A549 (cell line): ENCODE measurements at places on chromosomes 3 and 15.
A peak's percentile ranks its signal among the peaks of the same experiment; 100 is the strongest.

- no peak for DNase-seq
Observed at GRCh38 chr3:68060191-68060590, 405.8 kb upstream of the SUCLG2 start.

- no peak for DNase-seq
Observed at GRCh38 chr3:108359011-108359410, 62.7 kb downstream of the HHLA2 start.

DNA sequence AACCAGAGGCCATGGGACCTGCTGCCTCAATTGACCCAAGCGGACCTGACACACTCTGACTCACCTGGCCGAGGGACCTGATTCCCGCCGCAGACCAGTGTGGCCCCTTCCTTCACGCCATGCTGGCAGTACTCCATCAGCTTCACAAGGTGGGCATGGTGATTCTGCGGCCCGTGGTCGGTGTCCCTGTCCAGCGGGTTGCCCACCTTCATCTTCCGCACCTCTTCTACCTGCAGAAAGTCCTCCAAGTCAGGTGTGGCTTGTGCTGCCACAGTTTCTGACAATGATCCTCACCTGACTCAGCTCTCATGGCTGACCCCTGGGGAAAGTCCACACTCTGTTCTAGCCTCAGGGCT, 25.9 kb upstream of the SLC41A3 start:
- no peak for DNase-seq

GRCh38 chr15:100229181-100230163, 112.3 kb downstream of the ADAMTS17 start:
- DNase-seq, result no peak

DNA sequence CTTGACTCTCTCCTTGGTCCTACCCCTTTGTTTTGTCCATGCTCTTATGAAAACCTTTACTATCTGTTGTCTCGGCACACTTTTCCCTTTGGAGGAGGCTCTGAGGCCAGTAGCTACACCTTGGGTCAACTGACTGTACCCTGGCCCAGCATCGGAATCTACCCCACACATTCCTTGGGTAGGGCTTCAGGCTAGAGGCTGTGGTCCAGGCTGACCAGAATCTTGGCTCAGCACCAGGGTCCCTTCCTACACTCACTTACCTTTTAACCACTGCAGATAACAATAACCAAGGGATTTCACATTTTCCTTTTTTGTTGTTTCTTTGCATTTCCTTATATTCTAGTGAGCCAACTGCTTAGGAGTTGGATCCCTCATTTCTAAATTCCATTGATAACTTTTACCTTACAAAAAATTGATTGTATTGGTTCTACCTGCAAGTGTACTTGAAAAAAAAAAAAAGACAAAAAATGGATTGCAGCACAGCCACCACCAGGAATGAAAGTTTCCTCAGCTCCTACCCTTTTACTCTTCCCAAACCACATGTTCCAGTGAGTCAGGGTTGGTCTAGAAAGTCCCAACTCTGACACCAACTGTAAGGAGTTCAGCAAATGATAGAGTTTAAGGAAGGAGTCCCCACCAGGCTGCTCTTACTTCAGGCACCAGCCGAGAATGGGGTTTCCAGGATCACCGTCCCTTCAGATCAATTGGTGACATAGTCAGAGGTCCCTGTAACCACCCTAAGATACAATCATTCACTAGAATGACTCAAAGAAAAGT, 95.6 kb downstream of the FBLN2 start:
- DNase-seq, result no peak

- no peak for DNase-seq
Observed at GRCh38 chr3:42520336-42520735, 17.9 kb downstream of the VIPR1 start.

GRCh38 chr3:194300382-194300758, 50.8 kb downstream of the CPN2 start:
- no peak for DNase-seq

- DNase-seq, result no peak
Observed at GRCh38 chr3:107201146-107201545, 176.1 kb upstream of the CCDC54 start.

DNA sequence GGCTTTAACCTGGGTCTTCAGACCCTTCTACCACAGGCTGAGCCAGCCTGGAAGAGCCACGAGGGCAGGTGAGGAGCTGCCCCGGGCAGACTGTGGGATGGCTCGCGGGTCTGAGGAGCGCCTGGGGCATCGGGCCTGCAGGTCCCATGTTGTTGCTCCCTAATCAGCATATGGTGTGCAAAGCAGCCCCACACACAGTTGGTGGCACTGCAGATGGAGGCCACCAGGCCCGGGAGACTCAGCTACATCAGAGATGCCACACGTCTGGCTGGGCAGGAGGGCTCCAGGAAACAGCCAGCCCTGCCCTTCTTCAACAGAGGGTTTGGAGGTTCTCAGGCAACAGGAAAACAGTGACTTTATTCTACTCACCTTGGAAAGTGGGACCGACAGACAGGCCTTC, 63.9 kb downstream of the XXYLT1 start:
- no peak for DNase-seq

DNA sequence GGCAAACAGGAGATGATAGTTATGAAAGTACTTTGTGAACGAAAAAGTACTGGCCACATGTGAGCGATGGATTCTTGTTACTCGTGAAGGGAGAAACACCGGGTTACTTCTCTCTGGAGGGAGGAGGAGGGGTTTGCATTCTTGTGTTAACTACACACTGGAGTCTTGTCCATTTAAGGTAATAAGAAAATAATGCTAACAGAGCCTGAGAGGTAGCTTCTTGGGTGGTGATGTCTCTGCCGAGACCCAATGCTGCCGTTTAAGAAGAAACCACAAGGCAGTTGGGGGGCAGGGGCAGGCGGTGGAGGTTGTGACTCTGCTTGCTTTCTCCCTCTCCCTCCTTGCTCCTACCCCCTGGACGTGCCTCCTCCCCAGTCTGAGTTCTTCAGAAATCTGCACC, 100.9 kb upstream of the ROPN1 start:
- no peak for DNase-seq

DNA sequence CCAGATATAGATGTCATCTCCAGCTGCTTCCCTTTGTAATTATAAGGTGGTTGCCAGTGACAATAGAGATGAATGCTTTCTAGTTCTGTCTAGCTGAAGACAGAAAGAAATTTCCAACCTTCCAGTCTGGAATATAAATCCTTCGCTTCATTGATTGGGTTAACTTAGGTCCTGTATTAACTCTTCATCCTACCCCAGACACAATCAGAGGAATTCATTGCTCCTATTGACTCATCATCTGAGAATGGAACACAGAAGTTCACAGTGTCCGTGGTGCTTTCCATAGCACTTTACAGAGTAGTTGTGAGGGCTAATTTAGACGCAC, 241.4 kb downstream of the NFKBIZ start:
- no peak for DNase-seq

DNA sequence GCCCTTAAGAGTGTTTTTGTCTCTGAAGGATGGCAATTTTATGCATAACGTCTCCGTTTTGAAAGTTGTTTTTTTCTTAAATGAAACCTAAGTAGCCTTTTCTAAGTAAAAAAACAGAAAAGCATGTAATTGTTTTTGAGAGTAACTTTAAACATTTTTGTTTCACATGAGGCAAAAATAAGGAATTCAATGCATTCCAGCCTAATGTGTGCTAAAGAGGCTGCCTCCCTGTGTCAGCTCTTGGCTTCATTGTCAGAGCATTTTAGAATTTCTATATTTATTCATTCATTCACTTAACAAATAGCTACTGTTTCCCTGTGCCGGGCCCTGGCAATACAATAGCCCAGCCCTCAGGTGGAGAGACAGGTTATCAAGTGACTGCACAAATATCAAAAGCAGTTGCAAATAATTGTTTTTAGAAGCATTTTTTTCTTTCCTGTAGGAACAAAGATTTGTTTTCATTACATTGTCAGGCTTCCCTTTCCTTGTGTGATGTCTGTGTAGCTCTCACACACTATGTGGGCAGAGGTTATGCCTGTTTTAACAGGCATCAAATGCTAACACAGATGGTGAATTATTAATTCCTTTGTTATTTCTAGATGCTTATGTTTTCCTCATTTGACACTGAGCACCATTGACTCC, 81.9 kb downstream of the CCK start:
- DNase-seq, result no peak

- no peak for DNase-seq
Observed at GRCh38 chr3:194711913-194712312, 26.2 kb downstream of the FAM43A start.

DNA sequence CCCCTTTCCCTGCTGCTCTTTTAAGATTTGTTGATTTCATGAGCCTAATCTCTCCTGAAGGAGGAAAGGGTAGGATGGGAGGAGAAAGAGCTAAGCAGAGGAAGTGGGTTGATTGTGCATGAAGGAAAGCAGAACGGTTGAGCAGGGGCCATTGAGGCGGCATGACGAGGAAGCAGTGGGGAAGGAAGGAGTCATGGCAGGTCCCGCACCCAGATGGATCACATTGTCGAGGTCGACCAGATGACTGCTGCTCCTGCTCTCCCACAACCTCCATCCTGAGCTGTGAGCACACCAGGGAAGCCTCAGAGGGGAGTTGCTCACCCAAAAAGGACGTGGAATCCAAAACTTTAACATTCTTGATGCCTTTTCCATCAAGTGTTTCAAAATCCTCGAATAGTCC, 42.8 kb downstream of the ABTB1 start:
- no peak for DNase-seq

DNA sequence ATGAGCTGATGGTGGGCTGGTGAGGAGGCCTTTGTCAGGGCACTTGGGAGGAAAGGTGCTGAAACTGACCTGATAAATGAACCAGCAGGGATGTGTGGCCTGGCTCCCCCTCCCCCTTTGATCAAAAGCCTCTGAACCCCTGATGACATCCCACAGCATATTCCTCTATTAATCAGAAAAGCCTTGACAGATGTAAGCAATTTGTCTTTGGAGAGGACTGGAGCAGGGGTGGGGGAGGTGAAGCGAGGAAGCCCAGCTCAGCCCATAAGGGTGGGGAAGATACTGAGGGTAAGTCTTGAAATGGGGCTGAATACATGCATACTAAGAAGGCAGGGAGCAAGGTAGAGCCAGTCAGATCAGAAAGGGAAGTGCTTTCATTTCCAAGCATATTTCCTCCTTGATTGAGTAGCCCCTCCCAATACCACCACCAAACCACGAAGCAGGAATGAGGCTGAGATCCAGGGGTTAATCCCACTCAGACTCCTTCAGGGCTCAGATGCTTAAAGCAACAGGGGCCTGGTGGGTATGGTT, 34.7 kb upstream of the MRPS22 start:
- no peak for DNase-seq

- DNase-seq, result peak; percentile 61
Observed at GRCh38 chr3:187741403-187742350, 3.6 kb downstream of the BCL6 start.

GRCh38 chr3:54870423-54870822, 57.4 kb downstream of the LRTM1 start:
- peak; percentile 47 for DNase-seq

DNA sequence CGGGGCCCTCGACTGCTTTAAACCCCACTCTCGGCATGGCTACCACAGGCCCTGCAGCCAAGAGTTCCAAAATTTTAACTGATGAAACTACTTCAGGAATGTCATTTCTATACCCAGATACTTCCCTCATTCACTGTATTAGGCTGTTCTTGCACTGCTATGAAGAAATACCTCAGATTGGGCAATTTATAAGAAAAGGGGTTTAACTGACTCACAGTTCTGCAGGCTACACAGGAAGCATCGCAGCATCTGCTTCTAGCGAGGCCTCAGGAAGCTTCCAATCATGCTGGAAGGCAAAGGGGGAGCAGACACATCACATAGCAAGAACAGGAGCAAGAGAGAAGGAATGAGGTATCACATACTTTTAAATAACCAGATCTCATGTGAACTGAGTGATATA, 21.6 kb upstream of the ALCAM start:
- DNase-seq, result no peak

DNA sequence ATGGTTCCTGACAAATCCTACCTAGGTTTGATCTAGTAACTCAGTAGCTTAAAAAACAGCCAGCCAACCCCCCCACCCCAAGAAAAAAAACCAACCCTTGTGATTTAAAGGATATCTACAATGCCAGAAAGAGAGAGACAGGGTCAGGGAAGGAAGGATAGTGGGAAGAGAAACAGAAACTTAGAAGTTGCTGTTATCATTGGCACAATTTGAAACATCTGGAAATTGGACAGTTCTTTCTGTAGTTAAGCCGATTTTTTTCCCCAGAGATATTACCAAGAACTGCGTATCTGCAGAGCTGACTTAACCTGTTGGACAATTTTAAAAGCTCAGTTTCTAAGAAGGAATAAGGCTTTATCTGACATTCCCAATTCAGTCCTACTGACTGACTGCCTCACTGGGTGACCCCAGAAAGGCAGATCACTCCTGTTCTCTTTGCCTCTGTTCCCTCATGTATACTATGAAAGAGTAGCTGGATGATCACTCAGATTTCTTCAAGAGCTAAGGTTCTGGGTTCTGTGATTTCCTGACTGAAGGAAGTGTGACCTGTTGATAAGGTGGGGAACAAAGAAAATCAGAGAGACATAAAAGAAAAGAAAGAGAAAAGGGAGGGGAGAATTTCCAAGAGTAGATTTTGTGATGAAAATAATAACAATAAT, 128.3 kb downstream of the MAP2K5 start:
- DNase-seq, result no peak

DNA sequence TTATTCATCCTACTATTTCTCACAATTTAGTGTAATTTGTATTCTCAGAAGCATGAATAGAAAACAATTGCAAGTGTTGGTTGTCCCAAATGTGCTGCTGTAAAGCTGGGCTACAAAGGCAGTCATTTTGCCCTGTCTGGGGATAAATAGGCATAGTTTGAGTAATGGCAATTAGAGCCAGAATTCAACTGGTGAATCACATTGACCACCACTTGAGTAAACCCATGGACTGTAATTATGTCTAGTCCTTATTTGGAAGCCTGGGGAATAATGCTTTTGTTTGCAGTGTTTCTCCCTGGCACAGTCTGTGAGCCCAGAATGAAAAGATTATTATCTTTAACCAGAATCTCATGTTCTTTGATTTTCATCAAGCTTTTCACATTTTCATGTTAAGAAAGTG, 30.5 kb upstream of the CHL1 start:
- no peak for DNase-seq

- DNase-seq, result no peak
Observed at GRCh38 chr3:161405836-161406235, 34.5 kb upstream of the SPTSSB start.

DNA sequence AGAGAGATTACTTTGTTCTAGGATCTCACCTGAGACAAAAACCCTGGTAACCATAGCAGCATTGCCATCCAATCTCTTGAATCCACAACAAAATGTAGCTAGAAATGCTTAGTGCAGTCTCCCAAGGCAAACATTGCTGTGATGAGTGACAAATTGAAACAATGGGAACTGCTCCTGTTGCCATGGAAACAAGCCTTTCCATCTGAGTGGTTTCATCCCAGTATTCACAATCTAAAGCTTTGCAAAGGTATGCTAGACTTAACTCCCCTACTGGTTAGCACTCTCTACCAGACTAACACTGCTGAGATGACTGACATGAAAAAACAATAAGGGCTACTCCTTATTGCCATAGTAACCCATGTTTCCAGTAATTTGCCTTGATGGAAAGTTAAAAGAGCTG, 172.6 kb upstream of the CNTN3 start:
- no peak for DNase-seq

- no peak for DNase-seq
Observed at GRCh38 chr3:175200391-175201095, 341.4 kb downstream of the NAALADL2 start.

- no peak for DNase-seq
Observed at GRCh38 chr15:83100097-83100646, 7.3 kb upstream of the TM6SF1 start.

GRCh38 chr15:77538793-77539497, 93.8 kb downstream of the LINGO1 start:
- DNase-seq, result no peak

GRCh38 chr3:190339130-190339529, 16.9 kb upstream of the CLDN1 start:
- DNase-seq, result no peak

- DNase-seq, result no peak
Observed at GRCh38 chr15:45871121-45871855, 236.5 kb downstream of the SQOR start.
